Esophagus squamous epithelium (tissue), 5 donors: ENCODE measurements at places on chromosomes 2 and 18.

DNA sequence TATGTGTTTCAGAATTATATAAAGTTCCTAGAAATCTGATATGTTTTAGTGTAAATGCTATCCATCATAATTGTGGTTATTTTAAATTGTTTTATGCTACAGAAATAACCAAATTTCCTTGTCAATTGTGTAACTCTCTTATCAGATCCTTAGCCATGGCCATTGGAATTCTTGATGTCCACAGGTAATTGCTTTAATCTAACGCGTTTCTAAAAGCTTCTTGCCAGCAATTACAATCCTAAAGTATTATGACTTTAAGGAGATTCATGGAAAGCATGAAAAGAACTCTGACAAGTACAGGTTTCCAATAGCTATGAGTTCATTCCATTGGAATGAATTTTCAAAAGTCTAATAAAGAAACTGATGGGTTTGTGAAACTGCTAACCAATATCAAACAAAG lies 472.1 kb downstream of the ERBB4 start:
- DNase-seq: no peak

DNA sequence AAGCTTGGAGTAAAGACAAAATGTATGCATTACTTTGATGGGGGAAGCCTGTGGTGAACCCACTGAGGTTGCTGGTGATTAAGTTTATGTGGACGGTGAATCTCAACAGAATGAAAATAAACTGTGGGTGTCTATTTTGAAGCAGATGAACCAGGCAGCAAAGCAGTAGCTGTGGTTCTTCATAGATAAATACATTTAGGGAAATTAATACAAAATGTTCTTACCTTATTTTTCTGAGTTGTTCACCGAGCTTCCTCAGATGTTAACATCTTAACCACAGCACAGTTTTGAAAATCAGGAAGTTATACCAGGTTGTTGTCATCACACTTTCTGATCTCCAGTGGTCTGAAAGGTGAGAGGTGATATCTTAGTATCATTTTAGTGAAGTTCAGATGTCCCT lies 53.9 kb downstream of the NCK2 start:
- no peak for DNase-seq

GRCh38 chr2:26458365-26459042 lies 19.4 kb downstream of the OTOF start:
- no peak for DNase-seq

DNA sequence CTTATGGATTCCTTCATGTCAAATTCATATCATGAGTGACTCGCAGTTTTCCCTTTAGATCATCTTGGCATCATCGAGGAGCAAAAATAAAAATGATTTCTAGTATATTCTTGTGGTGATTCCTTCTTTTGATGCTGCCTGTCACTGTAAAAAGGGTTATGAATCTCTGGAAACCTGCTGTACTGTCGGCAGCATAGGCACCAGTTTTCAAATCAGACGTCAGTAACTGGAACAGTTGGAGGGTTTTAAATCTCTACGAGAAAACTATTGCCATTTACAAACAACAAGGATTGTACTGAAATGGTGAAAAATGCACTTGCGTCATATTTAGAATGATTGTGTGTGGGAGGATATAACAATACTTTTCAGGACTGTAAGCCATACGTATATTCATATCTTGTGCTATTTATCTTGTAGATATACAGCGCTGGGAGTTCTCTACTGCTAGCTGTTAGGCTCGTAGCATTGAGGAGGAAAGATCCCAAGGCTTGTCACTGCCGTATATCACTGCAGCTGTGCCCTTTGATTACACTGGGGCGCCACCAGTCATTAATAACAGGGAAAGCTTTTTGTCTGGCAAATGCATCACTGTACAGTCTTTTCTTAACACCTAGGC lies 320.7 kb downstream of the MTX2 start:
- DNase-seq: no peak

DNA sequence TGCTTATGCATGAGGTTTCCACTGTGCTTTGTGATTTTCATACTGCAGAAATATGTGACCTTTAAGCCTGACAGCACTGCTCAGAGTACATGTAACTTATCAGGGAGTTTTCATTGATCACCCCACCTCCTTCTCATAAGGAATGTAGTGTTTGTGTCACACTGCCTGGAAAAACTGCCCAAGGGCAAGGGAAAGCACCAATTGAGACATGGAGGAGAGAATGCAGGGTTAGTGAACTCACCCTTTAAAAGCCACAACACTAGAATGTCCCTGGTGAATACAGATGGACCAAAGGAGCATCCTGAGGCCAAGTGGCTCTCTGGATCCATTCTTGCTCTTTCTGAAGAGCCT lies 147.2 kb upstream of the SPATS2L start:
- DNase-seq: no peak

DNA sequence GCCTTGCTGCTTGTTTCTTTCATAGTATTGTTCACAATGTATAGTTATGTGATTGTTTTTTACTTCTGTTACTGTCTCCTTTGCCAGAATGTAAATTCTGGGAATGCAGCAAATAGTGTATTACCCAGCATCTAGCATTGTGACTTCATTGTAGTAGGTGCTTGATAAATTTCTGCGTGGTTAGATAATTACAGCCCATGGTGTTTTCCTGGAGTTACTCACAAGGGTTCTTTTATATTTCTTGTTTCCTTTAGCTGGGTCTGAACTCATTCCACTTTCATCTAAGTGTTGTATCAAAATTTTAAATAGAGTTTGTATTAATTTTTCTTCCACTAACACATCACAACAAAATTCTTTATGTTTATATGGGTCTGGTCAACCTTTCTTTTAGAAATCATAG lies 132.6 kb downstream of the MAP4K4 start:
- no peak for DNase-seq

DNA sequence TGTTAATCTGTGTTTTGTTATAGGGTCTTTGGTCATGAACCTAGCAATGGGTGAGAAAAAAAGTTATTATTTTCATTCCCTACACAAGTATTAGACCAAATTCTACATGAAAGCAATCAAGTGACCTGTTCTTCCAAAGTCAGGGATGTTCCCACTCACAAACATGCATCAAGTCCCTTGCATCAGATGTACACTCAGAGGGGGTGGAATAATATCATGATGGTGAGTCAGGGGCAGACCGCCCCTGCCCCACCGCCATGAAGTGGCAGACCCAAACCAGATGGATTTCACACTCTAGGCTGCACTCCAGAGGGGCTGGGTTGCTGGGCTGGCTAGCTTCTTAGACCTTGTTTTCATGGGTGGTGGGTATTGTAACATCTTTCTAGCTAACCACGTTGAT lies 91.4 kb downstream of the ACAA2 start:
- DNase-seq: no peak

DNA sequence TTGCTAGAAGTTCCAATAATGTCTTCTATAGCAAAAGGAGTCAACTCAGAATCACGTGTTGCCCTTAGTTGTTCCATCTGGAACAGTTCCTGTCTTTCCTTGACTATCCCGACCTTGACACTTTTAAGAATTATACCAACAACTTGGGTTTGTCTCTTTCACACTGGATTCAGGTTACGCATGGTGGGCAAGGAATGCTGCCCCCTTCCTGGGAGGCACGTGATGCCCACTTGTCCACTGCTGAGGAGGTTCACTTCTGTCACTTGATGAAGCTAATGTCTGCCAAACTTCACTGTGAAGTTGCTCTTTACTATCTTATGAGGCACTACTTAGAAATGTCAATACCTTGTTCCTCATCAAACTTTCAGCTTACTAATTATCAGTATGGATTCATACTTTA lies 5.3 kb downstream of the COX5B start:
- DNase-seq: no peak

- no peak for DNase-seq
Observed at GRCh38 chr2:218960309-218961165, 1.1 kb downstream of the CDK5R2 start.

DNA sequence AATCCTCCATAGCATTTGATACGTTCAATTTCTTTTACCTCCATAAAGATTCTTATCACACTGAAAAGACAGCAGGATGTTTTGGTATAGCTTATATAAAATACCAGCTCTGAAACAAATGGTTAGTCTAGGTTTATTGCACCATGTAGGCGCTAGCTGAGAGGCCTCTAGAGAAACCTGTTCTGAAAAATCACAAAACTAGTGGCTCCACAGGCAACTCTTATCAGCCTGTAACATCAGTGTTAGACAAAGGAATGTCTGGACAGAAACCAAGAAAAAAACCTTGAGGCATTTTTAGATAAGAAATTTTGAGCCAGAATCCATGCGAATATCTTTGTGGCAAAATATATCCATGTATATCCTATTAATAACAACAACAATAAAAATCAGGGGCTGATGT lies 440.4 kb upstream of the MAP2 start:
- no peak for DNase-seq

DNA sequence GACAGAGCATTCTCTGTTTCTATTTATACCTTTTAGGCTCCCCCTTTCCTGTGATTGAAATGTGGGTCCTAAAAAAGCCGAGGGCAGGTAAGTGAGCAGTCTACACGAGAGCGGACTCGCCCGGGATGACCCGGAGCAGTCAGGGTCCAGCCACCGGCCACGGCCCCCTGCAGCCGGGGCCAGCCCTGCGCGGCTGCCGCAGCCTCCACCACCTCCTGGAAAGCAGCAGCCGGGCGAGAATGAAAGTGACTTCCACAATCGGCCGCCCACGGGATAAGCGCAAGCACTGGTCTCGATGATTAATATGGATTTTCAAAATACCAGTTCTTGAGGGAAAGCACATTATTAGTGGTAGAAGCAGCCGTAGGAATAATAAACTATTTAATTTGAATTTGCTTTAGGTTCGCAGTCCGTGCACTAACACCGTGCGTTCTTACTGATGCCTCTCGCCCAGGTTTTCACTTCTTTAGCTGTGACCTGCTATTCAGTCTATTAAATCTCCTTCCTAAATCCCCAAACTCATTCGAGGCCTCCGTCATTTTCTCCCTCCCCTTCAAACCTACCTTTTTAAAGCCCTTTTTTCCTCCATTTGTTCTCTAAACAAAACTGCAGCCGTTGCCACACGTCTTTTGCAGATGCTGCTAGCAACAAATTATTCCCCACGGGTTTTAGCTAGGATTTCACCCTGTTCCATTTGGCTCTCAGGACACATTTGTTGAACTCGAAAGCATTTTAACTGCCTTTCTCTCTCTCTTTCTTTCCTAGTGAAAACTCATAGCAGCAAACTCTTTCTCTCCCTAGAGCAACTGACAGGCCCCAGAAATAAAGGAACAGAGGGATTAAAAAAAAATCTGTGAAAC lies 1015.1 kb upstream of the PIK3C3 start:
- DNase-seq: no peak

DNA sequence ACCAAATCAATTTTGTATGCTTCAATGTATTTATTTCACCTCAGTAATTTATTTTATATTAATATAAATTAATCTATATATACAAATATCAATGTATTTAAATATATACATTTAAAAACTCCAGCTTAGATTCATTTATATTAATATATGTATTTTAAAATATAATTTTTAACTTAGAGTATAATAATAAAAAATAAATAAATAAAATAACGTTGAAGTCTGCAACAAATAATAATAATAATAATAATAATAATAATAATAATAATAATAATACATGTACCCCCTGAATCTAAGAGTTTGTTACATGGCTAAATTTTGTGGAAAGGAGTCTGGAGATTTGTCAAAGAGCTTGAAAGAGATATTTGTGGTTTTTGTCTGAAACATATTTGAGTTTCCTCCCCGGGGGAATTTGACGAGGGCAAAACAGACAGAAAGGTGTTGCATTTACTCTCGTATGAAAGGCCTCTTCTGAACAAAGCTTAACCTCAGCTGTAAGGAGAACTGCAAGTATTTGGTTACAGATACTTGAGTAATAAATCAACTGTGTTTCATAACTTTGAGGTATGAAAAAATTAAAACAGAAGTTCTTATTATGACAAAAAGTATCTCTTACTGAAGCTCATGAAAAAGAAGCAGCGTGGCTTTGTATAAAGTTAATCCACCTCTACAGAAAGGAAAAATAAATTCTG lies 93.4 kb downstream of the CDH19 start:
- DNase-seq: no peak

GRCh38 chr2:69316550-69316949 lies 70.5 kb downstream of the GFPT1 start:
- DNase-seq: no peak

DNA sequence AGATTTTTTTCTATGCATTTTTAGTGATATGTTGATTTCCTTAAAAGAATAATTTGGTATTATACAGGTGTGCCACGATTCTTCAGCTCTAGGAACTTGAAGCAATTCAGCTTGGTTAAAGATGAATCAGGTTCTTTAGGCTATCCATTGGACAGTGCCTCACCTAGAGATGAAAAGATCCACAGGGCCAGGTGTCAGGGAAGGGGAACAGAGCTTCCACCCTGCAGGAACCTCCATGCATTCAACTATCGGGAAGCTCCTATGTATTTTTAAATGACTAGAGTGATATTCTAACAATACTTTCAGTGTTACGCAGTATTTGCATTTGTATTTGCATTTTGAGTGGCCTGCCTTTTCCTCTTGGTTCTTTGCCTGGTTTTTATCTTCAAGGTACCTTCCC lies 40.2 kb downstream of the PKP4 start:
- no peak for DNase-seq

GRCh38 chr18:73164430-73164829 lies 296.6 kb upstream of the NETO1 start:
- DNase-seq: no peak

DNA sequence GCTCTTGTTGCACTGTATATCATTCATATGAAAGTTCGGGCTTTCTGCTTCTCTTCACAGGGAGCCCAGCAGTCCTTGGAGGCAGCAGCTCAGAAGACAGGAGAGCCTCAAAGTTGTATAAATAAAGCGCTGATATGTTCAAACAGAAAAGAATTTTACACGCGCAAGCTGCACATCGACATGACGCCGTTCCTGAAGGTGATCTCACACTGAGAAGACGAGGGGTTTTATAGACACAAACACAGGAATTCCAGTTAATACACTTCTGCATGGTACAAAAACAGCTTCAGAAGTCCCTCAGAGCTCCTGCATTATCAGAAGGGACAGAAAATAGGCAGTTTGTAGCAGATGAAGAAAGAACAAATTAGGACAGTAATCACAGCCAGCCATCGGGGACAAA lies 81.6 kb downstream of the KIAA2012 start:
- no peak for DNase-seq

GRCh38 chr2:64300066-64300465 lies 153.9 kb upstream of the LGALSL start:
- DNase-seq: no peak

GRCh38 chr2:144339048-144339447 lies 180.9 kb downstream of the ZEB2 start:
- no peak for DNase-seq

DNA sequence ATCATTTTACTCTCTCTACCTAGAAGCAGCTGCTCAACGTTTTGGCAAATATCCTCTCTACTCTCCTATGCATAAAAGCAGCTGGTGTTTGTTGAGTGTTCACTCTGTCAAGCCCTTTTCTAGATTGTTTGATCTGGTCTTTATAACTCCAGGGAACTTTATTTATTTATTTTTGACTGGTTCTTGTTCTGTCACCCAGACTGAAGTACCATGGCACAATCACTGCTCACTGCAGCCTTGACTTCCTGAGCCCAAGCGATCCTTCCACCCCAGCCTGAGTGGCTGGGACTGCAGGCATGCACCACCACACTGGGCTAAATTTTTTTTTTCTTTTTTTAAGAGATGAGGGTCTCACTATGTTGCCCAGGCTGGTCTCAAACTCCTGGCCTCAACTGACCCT lies 12.7 kb downstream of the CATIP start:
- DNase-seq: no peak
